ENCODE measurements at places on chromosomes 2 and 18.

- no peak for DNase-seq
These were observed 436.3 kb downstream of the CBLN2 start for GRCh38 chr18:72107647-72108383.

- no peak for DNase-seq
These were observed 38.4 kb upstream of the PPP1R1C start for GRCh38 chr2:181947273-181947672.

DNA sequence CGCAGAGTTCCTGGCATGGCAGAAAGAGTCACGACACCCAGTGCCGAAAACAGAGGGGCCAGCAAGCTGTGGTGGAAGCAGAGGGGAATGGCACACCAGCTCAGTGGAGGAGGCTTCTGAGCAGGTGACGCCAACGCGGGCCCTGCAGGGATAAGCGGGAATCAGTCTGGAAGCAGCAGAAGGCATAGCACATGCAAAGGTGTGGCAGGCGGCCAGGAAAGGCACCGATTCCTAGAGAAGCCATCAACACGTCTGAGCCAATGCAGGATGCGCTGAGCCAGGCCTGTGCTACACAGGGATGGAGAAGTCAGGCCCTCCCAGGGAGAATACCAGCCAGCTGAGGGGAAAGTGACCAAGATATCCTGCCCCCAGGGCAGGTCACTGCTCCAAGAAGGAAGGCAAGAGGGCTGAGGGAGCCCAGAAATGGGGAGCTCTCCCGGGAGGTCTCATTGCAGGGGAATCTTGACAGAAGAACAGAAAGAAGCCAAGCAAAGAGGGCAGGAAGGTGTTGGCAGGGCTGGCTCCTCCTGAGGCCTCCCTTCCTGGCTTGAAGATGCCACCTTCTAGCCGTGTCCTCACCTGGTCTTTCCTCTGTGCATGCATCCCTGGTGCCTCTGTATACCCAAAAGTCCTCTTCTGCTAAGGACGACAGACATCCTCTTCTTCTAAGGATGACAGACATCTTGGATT is 16.3 kb downstream of the TEX51 start:
- no peak for DNase-seq

DNA sequence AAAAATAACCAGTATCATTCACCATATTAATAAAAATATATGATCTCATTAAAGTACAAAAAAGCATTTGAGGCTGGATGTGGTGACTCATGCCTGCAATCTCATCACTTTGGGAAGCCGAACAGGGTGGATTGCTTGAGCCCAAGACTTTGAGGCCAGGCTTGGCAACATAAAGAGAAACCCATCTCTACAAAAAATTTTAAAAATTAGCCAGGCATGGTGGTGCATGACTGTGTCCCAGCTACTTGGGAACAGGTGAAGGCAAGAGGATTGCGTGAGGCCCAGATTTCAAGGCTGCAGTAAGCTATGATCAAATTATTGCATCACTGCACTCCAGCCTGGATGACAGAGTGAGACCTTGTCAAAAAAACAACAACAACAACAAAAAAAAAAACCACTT is 75.9 kb downstream of the RAD51AP2 start:
- no peak for DNase-seq

- no peak for DNase-seq
These were observed 83.7 kb upstream of the SLC1A4 start for GRCh38 chr2:64905338-64906024.

DNA sequence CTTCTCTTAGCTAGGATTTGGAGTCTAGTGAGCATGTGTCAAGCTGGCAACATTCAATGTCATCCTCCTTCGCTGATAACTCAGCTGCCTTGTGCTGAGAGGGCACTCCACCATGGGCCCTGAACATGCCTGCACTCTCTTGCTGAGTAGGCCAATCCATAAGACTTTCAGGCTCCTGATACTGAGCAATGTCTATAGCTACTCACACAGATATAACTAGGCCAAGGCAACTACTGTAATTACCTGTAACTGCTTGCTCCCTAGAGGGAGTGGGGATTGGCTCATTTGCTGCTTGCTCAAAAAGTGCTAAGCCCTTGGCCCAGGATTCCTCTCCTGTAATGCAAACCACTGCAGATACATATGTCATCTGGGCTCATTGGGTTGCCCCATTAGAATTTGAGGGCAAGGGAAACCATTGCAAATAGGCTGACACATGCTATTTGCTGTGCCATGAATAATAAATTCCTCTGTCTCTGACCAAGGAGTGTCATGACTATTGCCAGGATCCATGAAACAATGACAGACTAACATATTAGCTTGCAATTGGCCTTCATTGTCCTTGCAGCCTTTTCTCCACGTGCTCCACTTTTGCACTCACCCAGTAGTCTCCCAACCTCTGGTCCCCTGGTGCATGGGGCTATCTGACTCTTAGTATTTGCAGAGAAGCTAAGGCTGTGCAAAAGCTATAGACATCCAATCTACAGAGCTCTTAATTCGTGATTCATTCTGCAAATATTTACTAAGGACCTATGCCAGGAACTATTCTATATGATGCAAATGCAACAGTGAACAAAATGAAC is 36.9 kb upstream of the BMPR2 start:
- DNase-seq, result no peak

GRCh38 chr18:49193897-49194296 is 243.1 kb upstream of the SMAD7 start:
- DNase-seq, result no peak

DNA sequence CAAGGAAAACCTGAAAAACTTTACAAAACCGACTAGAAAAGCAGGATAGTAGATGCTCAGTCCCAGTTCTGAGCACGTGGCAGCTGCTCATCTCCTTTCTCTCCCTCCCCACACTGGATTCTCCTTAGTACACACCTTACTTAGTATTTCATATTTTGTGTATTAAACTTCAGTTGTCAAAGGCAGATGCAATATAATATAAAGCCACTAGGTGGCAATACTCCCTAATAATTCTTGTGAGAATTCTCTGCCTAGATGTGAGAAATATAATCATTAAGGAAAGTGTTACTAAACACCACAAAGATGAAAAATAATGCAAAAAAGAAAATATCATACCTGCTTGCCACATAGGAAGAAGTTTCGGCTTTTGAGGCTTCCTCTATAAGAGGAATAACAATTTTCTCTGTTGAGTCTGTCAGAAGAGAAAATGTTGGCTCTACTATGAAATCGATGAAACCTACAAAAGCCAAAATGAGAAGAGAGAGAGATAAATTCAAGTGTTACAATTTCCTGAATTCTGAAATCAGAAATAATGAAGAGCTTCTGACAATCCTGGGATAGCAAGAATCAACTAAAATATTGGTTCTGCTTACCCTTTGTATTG is 200.6 kb downstream of the PPP1R1C start:
- DNase-seq, result no peak

GRCh38 chr18:9971313-9971920 is 57.6 kb downstream of the VAPA start:
- peak; percentile 23 for DNase-seq
